AG09309 (cell line): ENCODE measurements at places on chromosomes 12 and 14.

DNA sequence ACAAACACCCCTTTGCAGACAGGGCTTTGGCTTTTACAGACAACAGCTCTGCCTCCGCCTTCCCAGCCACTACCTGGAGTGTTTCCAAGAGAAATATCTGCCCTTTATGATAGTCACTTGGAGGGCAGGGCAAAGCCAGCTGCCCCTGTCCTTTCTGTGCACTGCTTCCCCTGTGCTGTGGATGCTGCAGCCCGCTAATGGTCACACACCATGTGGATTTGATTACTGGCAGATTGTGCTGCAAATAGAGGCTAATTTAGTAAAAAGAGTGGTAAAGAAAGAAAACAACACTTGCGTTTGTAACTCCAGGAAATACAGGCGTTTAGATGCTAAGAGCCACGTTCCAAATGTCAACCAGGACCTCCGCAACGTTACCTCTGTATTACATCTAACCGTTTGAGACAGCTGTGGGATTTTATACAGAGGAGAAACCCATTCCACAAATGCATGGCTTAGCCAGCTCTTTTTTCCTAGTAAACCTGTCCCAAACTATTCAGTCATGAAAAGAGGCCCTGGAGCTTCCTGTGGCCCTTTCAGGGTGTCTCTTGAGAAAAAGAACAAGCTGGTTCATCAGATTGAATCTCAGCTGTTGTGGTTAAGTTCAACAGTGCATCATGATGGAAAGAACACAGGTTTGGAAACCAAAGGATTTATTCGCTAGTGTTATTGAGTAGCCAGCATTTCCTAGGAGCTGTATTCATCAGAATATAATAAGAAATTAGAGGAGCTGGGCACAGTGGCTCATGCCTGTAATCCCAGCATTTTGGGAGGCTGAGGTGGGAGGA, 30.1 kb upstream of the PWP1 start:
- no peak for DNase-seq

GRCh38 chr12:12180575-12180974, 86.3 kb downstream of the LRP6 start:
- DNase-seq: no peak

DNA sequence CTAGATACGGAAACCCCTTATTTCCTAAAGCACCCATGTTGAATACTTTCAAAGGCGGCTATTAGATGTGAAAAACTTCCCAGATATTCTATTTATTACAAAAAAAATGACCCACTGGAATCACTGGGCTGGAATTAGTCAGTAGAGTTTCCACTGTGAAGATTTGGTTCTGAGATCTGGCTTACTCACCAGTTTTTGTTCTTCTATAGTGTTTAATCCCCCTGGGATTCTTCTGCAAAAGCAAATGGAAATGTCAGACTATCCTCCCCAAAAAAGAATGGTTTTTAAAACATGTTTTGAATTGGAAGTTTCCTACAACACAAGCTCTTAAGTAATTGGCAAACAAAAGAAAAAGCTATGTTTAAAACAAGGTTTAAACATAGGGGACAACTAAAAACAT, 166.4 kb downstream of the STXBP6 start:
- no peak for DNase-seq

DNA sequence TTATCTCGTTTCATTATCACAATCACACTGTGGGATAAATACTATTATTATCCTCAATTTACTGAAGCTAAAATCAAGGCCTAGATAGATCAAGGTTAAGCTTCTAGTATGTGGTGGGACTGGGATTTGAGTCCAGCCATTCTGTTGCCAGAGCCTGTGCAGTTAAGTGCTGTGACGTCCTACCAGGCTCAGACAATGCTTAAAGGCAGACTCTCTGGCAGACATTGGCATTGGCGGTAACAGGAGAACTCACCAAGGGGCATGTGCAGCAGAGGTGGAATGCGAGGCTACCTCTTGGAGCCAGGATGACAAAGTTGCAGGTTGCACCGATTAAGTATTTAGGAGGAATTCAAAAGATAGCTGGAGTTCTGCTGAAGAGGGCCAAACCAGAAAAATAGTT, 155.6 kb upstream of the IFNG-AS1 start:
- DNase-seq: no peak

GRCh38 chr12:11015775-11016430, 6.5 kb downstream of the TAS2R19 start:
- no peak for DNase-seq

- no peak for DNase-seq
Observed at GRCh38 chr14:30295980-30296379, 263.0 kb upstream of the G2E3 start.

- no peak for DNase-seq
Observed at GRCh38 chr12:41619705-41620104, 431.6 kb downstream of the PDZRN4 start.

DNA sequence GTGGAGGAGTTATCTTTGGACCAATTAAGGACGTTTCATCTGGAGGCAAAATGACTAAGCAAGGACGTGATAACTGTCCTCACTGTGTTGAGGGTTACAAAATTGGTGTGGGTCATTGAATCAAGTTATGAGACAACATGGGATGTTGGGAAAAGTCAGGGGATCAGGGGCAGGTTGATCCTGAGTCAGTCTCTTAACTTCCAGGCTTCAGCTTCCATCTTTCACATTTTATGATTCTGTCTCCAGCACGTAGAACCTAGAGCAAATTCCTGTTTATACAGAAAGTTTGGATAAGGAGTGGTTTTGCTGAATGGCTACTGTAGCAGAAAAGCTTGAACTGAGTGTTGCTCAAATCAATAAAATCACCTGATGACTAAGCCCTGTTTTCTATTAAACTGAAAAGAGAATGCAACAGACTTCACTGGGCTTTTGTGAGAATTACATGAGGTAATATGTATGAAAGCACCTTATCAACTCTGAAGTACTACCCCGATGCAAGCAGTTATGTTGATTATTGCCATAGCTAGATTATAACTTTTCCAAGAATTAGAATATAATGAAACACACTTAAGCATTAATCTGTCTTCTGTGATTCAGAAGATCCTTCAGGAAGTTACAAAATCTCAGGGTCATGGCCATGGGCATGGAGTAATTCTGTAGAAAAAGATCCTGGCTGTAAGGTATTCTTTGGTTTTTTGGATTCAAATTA, 184.8 kb downstream of the ETV6 start:
- peak; percentile 52 for DNase-seq
